ENCODE measurements at places on chromosomes 1 and 21.

DNA sequence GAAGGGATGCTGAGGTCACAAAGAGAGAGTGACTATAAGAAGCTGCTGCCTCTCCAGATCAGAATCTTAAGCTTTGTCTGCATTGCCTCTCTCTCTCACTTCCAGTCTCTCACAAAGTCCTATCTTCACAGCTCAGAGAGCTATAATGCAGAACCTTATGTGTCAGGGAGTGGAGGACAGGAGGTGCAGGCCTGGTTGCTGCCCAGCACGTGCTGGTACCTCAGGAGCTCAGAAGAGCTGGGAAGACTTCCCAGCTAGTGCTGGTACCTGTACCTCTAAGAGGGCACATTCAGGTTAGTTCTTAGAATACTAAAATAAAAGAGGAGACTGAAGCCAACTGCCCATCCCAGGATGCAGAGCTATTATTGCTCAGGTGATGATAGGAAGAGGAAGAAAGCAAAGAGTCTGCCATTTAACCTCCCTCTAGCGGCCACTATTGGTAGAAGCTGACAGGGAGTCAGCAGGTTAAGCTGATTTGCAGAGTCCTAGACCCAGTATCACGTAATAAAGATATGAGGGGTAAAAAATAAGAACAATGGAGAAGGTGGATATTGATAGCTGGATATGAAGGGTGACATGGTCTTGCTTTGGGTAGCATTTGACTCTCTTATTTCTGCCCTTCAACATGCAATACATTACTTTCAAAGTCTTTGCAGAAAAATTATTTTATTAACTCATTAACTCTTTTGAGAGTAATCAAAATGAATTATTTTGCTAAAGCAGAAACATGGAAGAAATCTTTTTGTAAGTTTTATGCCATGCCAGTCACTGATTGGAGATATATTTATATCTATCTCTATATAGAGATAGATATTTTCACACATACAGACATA is 138.1 kb upstream of the HMCN1 start:
- peak; percentile 67 for DNase-seq

DNA sequence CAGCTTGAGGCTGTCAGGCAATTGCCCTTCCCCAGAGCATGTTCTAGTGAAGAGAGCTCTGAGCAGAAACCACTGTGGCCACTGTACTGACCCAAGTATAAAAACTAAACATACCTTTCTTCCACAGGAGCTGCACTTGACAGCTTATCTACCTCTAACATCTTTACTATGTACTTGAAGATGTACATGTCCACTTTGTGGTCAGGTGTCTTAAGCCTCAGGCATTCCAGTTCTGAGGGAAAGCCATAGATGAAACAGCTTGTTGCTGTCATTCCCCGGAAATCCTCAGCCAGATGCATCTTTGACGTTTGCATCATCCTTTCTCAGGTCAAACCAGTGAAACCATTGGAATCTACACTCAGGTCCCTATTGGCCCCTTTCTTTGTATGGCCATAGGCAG is 70.4 kb downstream of the CHRM3 start:
- DNase-seq: no peak

DNA sequence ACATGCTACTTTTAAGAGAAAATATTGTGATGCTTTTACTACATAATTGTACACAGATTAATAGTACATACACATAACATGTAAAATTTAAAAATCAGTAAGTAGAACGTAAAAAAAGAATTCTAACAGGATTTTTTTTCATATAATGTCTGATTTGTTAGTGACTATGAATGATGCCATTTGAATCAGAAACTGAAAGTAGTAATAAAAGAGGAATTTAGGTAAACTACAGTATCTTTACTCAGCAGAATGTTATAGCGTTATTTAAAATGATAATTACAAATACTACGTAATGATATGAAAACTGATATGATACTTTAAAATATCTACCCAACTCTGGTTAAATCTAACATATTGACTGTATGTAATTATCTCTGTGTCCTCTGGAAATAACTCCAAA is 116.1 kb downstream of the DENND1B start:
- DNase-seq: no peak

- no peak for DNase-seq
These were observed 5.5 kb downstream of the AMPD2 start for GRCh38 chr1:109625176-109625575.

- DNase-seq: no peak
These were observed 14.3 kb downstream of the ADARB1 start for GRCh38 chr21:45088729-45089128.

DNA sequence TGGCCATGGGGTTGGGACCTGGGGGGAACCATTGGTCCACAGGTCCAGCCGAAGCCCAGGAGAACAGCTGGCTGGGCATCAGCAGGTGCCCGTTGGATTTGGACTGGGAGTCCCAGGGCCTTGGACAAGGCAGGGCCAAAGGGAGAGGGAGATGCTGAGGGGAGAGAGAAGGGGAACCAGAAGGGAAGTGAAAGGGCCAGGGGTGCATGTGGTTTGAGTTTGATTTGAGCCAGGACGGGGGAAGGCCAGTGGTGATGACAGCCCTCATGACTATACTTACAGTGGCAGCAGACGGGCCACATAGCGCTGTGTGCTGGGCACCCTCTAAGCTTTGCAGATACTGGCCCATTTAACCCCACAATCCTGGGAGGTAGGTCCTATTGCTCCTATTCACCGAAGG is 18.8 kb downstream of the AGRN start:
- DNase-seq: no peak

DNA sequence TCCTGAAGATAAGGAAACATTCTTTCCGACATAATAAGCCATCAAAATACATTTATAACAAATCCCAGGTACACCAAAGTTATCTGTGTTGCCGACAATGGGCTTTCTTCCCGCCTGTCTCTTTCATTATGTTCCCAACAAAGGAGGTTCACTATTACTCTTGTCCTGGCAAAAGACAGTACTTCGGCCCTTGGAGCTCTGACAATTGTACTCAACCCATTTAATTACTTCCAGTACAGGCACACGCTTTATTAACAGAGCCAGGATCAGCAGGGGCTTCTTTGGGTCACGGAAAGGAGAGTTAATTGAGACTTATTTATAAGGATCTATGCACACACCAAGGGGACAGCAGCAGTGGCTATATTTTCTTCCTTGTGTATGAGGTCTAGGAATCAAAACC is 46.6 kb upstream of the DUSP10 start:
- DNase-seq: no peak

GRCh38 chr1:29332204-29332603 is 95.9 kb downstream of the PTPRU start:
- no peak for DNase-seq

DNA sequence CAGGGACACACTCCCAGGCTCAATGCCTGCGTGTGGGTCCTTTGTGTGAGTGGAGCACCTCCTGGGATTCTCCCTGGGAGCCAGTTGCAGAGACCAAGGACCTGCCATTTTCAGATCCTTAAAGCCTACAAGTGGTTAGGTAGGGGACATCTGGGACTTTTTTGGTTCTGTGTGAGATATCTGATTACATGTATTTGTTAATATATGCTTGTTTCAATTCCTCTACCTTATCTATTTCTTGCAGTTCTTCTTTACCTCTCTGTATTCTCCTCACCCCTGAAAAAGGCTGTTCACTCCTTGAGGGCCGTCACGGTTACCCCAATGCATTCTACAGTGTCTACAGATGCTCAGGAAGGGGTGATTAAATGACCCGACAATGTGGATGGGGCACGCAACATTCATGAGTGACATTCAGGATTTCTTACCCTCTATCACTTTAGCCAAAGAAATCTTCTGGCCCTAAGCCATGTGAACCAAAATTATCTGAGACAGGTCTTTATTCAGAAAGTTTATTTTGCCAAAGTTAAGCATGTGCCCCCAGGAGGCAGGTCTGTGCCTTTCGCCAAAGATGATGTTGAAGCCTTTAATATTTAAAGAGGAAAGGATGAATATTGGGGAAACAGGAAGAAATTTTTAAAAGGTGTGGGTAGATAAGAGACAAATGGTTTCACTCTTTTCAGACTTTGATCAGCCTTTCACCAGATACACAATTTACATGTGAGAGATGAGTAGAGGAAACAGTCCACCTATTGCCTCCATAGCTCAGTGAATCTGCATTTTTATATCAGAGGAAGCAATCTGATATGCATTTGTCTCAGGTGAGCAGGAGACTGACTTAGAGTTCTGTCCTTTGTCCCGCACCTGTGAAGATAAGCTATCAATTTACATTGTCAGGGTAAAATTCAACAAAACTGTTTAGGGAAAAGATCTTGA is 44.6 kb upstream of the MPZL1 start:
- no peak for DNase-seq

DNA sequence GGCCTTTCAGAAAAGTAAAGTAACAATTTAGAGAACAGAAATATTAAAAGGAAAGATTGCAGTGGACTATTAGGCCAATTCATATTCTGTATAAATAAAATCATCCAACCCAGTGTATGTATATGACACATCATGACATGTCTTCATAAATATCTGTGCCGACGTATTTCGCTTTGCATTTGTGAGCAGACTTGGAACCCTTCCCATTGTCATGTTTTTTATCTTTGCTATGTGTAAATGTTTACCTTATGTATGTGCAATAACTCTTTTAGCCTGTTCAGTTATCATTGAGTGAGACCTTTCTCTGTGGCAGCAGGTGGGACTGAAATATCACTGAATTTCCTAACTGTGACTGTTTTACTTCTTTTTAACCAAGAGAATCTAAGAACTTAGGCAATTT is 58.0 kb upstream of the FAM3B start:
- DNase-seq: no peak

DNA sequence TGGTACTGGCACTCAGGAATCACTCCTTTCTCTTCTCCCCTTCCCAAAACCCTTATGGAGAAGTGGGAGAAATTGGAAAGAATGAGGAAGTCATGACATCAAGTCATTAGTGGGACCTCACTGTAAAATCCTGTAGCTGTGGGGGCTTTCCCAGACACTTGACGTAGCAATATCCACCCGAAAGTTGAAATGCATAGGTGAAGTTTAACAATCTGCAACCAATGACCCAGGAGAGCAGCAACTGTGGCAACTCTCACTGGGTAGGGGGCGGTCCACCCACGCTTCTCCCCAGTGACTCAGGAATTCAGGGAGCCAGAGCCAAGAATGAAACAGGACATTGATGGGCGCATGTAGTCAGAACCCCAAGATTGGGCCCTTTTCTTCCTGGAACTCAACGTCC is 27.0 kb downstream of the ABCA4 start:
- no peak for DNase-seq

GRCh38 chr1:236281198-236281653 is 532 bp downstream of the ERO1B start:
- peak; percentile 44 for DNase-seq

DNA sequence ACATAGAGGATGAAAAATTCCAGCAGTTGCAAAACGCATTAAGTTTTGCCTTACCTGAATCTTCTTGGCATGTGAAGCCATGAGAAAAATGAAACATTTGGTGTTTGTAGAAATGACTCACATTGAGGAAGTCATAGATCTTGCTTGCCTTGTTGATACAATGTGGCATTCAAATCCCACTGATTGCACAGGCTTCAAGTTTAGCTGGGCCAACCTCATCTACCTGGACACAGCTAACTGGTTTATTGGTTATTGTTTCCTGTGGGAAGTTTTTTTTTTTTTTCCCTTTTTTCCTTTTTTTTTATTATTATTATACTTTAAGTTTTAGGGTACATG is 168.9 kb upstream of the C21orf91 start:
- DNase-seq: no peak

DNA sequence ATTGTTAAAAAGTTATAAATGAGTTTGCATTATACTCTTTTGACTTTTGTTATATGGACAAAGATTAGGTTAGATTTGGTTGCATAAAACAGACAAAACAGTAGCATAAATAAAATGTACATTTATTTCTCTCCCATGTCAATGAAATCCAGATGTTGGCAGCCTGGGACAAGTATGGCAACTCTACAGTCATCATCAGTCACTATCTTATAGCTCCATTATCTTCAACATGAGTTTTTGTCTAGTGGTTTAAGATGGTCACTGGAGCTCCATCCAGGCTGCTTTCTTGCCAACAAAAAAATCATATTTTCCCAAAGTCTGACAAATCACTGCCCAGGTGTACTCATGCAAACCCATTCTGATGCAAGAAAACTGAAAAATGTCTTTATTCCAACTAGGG is 83.8 kb downstream of the CD58 start:
- no peak for DNase-seq

DNA sequence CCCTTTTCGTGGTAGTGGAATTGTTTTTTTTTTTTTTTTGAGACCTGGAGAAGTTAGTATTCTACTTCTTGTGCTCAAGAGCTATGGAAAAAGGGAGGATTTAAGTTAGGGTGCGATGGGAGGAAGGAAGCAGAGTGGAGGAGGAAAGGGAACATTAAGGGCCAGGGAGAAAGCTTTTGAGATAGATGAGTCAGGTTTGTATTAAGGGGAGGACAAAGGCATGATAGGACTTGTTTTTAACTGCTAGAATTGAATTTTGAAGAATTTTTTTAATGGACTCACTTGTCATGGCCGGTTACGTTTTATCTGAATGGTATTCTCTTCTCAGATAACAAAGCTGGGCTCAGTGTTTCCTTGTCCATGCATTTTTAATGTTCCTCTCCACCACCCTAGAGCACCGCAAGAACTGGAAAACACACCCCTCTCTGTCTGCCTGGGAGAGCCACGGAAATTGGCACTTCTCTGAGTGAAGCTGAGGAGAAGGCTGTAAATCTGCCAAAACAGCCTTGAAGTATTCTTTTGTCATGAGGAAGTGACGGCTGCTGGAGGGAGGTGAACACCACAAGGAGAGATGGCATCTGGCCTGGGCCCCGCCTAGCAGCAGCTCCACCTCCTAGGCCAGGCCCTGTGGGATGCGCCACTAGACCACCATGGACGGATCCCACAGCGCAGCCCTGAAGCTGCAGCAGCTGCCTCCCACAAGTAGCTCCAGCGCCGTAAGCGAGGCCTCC is 3.5 kb downstream of the NIPAL3 start:
- peak; percentile 78 for DNase-seq

Measured in left colon (tissue), 2 donors.